Hepatocyte (in vitro differentiated cells): ENCODE measurements at places on chromosomes 5 and 9. TPM values are rescaled to one million over a fixed set of nuclear protein-coding genes. Genes with fewer than 3 reads are reported as not detected.

The MELK gene
- total RNA-seq, result 11.0 and 12.5 TPM in 2 replicates

The LRRC19 gene
- 44.6 and 44.8 TPM in 2 replicates for total RNA-seq

The S1PR3 gene
- total RNA-seq, result 46.1 and 48.6 TPM in 2 replicates

- no peak for DNase-seq
Observed at GRCh38 chr5:112434641-112435040, 15.6 kb upstream of the EPB41L4A start.
